ENCODE measurements at places on chromosomes 3 and 15.
A peak's percentile ranks its signal among the peaks of the same experiment; 100 is the strongest.

- peak overlapping the region; percentile 99 for H3K27ac ChIP-seq
- no peak for DNase-seq
- no peaks in the 10 kb centered on the region for H3K27me3 ChIP-seq
- no peaks in the 10 kb centered on the region for H3K4me1 ChIP-seq
- peak overlapping the region; percentile 60 for H3K4me3 ChIP-seq
Measured at GRCh38 chr15:45199136-45199810, 11.5 kb upstream of the SHF start.

GRCh38 chr3:168539909-168540308 lies 444.2 kb upstream of the GOLIM4 start:
- no peaks in the 10 kb centered on the region for H3K36me3 ChIP-seq
- no peak overlapping the region for H3K27ac ChIP-seq
- DNase-seq: no peak
- no peaks in the 10 kb centered on the region for H3K27me3 ChIP-seq
- H3K4me1 ChIP-seq: no peaks in the 10 kb centered on the region

GRCh38 chr3:137988152-137988551 lies 21.8 kb upstream of the CLDN18 start:
- no peaks in the 10 kb centered on the region for H3K4me1 ChIP-seq
- DNase-seq: no peak
- H3K27ac ChIP-seq: no peak overlapping the region
- no peaks in the 10 kb centered on the region for H3K27me3 ChIP-seq

- H3K27me3 ChIP-seq: no peaks in the 10 kb centered on the region
- H3K36me3 ChIP-seq: no peaks in the 10 kb centered on the region
- no peak for DNase-seq
- no peak overlapping the region for H3K4me3 ChIP-seq
Measured at GRCh38 chr3:39531665-39532064, 64.2 kb downstream of the MOBP start.

- H3K36me3 ChIP-seq: no peaks in the 10 kb centered on the region
- no peak for DNase-seq
- peaks cover 11% of the 10 kb centered on the region for H3K4me1 ChIP-seq
- no peaks in the 10 kb centered on the region for H3K27me3 ChIP-seq
- H3K27ac ChIP-seq: no peak overlapping the region
Measured at GRCh38 chr15:75544359-75544758, 34.8 kb downstream of the PTPN9 start.

DNA sequence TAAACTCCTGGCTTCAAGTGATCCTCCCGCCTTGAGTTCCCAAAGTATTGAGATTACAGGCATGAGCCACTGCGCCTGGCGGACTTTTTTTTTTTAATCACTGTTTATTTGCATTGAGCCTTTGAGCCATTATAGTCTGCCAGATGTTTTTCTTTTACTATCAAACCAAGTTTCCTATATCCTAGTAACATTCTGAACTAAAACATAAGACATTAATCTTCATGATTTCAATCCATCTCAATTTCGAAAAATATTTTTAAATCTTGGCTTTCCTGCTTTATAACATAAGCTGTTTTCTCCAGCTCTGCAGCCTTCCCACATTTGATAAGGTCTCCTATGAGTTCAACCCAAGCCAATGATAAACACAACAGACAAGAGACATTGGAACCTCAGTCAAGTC lies 75.4 kb downstream of the UMPS start:
- no peak for DNase-seq
- H3K36me3 ChIP-seq: peaks cover 5% of the 10 kb centered on the region
- H3K27me3 ChIP-seq: no peaks in the 10 kb centered on the region
- H3K4me3 ChIP-seq: no peak overlapping the region
- H3K27ac ChIP-seq: peak overlapping the region; percentile 18

GRCh38 chr3:73409138-73409763 lies 215.5 kb downstream of the PDZRN3 start:
- DNase-seq: no peak
- no peak overlapping the region for H3K4me3 ChIP-seq
- H3K4me1 ChIP-seq: peaks cover 15% of the 10 kb centered on the region

DNA sequence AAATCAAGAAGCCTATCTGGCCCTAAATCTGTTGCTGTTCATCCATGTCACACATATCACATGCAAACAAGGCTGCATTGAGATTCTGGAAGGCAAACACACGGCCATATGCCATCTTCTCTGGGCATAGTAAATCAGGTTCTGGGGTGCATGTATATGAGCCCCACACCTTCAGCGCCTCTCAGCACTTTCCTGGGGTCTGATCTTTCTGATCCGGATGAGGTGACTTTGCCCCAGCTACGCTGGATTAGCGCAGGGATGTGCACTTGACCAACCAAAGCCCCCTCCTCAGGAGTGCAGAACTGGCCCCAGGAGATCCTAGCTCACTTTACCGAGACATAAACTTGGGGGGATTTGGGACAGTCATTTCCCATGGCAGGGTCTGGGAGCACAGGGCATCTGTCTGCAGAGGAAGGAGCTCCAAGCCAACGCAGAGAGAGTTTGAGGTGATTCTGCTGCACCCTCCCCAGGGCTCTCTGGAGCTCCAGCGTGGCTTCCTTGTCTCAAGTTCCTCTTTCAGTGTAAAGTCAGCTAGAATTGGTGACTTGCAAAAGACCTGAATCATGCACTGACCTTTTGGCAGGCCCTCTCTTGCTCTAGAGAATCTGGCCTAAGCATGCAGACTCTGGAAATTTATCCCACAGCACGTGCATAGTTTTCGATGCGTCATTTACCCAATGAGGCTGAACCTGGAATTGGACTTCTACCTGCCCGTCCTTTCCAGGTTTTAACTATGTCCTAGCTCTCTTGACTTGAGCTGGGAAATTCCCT lies 63.5 kb upstream of the KLF13 start:
- H3K4me3 ChIP-seq: no peak overlapping the region
- DNase-seq: peak; percentile 65
- no peak overlapping the region for H3K27ac ChIP-seq
- H3K36me3 ChIP-seq: no peaks in the 10 kb centered on the region

DNA sequence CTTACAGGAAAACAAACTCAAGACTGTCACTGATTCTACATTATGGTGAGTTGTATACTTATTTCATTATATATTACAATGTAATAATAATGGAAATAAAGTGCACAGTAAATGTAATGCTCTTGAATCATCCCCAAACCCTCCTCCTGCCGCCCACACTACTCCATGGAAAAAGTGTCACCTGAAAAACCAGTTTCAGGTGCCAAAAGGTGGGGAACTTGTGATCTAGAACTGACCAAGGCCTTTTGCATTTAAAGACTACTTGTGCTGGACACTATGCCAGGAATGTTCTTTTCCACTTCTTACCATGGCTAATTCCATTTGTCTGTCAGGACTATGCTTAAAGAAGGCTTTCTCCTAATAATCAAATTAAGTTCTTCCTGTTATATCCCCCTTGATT lies 32.3 kb downstream of the ROBO2 start:
- no peak overlapping the region for H3K27ac ChIP-seq
- H3K4me3 ChIP-seq: no peak overlapping the region
- no peak for DNase-seq
- no peaks in the 10 kb centered on the region for H3K36me3 ChIP-seq
- no peaks in the 10 kb centered on the region for H3K27me3 ChIP-seq

DNA sequence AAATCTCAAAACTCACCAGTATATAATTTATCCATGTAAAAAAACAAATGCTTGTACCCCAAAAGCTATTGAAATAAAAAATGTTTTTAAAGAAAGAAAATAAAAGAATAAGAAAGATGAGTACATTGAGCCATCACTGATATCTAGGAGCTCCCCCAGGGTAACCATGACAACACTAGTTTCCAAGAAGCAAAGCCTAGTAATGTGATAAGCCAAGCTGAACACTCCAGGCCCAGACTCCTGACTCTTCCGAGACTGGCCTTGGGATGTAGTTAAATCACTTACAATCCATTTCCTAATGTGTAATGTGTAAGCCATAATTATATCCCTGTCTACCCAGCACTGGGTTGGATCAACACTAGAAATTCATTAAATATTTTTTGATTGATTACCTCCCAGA lies 21.1 kb upstream of the ATP8B4 start:
- DNase-seq: no peak
- no peaks in the 10 kb centered on the region for H3K4me1 ChIP-seq
- no peaks in the 10 kb centered on the region for H3K27me3 ChIP-seq
- no peak overlapping the region for H3K4me3 ChIP-seq
- no peaks in the 10 kb centered on the region for H3K36me3 ChIP-seq

DNA sequence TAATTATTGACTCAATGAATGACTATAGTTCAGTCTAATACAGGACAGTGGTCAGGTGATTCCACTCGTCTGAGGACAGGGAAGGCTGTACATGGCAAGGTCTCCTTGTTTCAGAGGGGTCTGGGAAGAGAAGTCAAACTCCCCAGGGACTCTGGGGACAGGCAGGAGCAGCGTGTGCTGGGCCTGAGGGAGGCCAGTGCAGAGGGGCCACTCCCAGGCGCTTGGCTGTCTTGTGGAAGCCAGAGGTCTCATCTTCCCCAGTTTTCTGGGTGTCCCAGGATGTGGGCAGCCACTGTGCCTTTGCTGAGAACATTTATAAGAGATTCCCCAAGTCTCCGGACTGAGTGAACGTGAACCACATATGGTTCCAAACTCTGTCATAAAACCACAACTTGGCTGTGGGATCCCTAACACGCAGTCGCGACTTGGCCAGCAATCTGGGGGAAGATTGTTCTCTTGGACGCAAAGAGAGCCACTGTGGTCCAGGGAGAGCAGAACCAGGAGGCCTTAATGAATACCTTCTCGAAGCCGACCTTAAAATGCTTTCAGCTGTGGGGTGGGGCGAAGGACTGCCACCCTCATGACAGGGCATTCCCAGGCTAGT lies 30.4 kb downstream of the BHLHE40 start:
- H3K4me1 ChIP-seq: no peaks in the 10 kb centered on the region
- no peak overlapping the region for H3K27ac ChIP-seq
- no peaks in the 10 kb centered on the region for H3K36me3 ChIP-seq
- H3K4me3 ChIP-seq: no peak overlapping the region

All from tibial artery (tissue), 4 donors.